Retinal pigment epithelial cell (primary cell): ENCODE measurements at places on chromosomes 2 and 18.

GRCh38 chr2:168181825-168182224, 65.6 kb downstream of the STK39 start:
- no peak for DNase-seq

DNA sequence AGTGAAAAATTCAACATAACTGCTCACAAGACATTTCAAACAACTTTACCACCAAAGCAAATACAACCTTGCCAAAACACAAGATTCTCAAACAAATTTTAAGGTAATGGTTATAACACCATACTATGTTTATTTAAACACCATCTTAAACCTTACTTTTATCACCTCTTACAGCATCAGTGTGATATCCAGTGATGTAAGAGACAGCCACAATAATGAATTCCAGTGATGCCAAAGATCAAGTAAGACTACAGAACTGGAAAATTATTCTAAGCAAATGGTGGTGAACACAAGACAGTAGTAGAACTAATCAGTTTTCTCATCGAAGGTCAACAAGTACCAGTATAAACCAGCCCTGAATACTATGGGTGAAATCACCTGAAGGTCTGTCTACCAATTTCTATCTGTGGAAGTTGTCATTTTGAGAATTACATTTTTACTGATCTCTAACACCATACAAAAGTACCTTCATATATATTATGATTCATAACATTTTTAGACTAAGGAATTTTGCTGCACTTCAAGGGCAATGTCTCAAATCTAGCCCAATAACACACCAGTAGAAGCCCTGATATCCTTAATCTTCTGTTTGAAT, 146.2 kb downstream of the RBMS1 start:
- no peak for DNase-seq

GRCh38 chr2:155215037-155215707, 516.7 kb downstream of the KCNJ3 start:
- no peak for DNase-seq

DNA sequence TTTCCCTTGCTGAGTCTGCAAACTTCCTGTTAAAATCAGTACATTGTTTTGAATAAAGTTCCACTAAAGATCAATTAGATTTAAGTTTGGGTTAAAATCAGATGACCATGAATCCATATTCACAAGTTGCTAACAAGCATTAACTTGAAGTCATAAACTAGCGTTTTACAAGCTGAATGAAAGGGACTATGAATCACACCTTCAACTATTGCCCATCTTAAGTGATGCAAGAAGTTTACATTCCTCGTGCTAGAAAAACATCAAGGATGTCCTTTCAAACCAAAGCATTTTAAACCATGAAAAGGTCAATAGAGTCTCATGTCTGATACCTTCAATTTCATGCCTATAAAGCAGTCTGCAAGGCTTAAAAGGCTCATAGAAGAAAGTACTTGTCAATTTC, 257.2 kb upstream of the SYT4 start:
- no peak for DNase-seq

GRCh38 chr2:46074501-46074900, 222.7 kb upstream of the EPAS1 start:
- DNase-seq = no peak

- no peak for DNase-seq
These were observed 98.2 kb upstream of the FHL2 start for GRCh38 chr2:105497094-105497493.

- no peak for DNase-seq
These were observed 97.9 kb downstream of the ACKR3 start for GRCh38 chr2:236667526-236667925.

DNA sequence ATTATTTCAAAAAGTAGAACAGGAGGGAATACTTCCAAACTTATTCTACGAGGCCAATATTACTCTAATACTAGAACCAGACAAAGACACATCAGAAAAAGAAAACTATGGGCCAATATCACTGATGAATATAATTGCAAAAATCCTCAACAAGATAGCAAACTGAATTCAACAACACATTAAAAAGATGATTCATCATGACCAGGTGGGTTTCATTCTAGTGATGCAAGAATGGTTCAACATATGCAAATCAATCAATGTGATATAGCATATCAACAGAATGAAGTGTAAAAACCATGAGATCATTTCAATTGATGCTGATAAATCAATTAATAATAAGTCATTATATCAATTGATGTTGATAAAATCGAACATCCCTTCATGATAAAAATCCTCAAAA, 22.4 kb upstream of the EML6 start:
- no peak for DNase-seq

DNA sequence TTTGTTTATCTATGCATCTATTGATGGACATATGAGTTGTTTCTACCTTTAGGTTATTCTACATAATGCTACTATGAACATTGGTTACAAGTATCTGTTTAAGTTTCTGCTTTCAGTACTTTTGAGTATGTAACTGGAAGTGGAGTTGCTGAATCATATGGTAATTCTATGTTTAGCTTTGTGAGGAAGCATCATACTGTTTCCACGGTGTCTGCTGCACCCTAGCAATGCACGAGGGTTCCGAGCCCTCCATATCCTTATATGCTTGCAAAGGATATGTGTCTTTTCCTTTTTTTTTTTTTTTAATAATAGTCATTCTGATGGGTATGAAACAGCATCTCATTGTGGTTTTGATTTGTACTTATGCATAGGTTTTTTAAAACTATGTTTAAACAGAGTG, 83.7 kb downstream of the FMNL2 start:
- no peak for DNase-seq
